ENCODE measurements at places on chromosomes 13 and 19.

DNA sequence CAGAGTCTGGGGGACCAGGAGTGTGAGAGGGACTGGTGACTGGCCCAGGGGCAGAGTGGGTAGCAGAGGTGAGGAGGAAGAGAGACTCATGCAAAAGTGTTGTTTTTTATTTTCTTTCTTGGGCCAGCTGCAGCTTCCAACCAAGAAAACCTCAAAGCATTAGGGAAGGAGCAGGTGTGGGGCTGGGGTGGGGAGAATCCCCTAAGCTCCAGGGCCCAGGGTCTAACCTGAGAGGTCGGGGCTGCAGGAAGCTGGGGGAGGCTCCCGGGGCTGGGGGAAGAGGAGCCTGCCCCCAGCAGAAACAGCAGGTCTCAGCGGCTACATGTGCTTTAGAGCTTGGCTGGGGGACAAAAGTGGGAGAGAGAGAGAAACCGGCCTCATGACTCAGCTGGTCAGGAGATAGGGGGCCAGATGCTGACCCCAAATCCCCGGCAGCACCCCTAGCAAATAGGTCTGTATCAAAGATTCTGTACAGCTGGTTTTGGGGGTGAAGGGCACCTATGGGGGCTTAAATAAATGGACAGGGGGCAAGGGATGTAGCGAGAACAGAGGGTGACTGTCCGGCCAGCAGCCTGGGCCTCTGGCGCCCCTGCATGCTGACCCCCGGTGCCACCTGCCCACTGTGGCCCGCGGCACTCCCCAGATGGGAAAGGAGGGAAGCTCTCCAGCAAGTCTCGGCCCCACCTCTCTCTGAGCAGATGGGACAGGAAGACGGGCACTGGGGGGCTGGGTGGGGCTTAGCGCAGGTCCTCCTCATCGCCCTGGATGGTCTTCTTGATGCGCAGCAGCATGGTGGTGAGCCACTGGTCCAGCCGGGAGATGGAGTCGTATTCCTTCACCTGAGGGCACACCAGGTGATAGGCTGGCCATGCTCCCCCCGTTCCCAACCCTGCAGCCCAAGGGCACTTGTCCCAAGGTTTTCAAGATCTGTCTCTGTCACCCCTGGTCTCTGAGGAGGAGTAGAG lies 3.8 kb upstream of the KPTN start:
- no peak for DNase-seq

DNA sequence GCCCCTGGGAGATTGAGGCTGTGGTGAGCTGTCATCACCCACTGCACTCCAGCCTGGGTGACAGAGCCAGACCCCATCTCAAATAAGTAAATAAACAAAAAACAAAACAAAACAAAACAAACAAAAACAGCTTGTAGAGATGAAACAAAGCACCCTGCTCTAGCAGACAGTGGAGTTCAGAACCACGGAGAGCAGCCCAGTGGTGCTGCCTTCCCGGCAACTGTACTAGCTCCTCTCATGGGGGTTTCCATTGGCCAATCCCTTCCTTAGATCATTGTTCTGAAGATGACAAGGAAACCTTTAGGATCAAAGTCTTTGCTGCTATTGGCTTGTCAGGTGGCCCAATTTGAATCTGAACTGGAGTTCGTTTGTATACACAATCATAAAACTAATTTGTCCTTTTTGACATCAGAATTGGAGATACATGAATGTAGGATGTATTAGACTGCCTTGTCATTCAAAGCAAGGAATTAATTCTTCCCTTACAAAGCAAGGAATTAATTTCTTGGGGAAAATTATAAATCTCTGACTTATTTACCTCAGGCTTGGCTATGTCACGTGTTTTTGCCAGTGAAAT lies 19.7 kb upstream of the SYCN start:
- no peak for DNase-seq

- DNase-seq, result no peak
Observed at GRCh38 chr19:13937479-13938300, 527 bp downstream of the PODNL1 start.

DNA sequence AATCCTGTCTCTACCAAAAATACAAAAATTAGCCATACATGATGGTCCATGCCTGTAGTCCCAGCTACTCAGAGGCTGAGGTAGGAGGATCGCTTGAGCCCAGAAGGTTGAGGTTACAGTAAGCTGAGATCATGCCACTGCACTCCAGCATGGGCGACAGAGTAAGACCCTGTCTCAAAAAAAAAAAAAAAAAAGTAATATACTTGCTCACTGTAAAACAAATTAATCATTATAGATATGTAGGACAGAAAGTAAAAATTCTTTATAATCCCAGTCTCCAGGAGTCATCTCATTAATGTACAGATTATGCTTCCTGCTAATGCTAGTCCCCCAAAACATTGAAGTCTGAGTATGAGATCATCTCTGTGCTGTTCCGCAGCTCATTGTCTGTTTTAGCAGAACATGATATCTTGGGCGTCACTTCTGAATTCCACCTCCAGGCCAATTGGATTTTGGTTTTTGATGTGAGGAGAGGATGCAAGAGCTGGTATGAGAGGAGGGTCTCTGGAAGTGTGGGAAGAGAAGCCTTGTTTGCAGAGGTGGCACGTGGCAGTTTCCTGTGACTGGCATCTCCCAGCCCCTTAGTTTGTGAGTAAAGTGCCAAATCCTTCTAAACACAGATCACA lies 75.4 kb upstream of the NPAS1 start:
- no peak for DNase-seq

DNA sequence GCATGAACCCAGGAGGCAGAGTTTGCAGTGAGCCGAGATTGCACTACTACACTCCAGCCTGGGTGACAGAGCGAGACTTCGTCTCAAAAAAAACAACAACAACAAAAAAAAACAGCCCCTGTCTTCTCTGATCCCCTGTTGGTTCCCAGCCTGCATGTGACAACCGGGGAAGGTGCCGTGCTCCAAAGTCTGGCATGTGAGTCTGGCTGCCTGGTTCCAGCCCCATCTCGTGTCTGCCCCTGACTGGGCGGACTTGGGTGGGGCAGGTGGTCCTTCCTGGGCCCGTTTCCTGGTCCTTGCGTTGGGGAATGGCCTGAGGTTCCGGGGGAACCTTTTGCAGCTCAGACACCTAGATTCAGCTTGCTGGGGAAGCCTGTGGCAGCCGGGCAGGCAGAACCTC lies 50.5 kb downstream of the DNM2 start:
- no peak for DNase-seq

DNA sequence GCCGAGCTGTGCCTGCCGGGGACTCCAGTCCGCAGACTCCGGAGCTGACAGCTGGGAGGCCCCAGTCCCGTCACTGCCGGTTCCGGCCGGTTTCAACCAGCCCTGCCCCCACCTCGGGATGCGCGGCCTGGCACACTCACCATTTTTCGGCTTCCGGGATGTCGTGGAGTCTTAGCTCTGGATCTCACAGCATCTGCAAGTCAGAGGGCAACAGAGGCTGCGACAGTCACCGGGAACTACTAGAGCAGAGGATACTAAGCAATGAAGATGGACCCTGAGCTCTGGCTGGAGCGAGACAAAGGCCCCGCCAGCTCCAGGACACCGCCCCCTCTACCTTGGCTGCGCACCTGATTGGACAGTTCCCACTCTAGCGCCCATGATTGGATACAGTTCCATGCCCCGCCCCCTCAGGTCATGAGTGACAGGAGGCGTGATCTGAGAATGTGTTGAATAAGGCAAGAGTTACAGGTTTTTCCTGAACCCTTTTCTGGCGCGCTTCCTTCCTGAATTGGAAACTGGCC lies at the start of gene ZNF682:
TSS of gene ZNF682 (minus strand) at position 303 of the 521 bp plus-strand sequence. CDS start at position 143, 160 bp downstream.
- peak; percentile 98 for DNase-seq

DNA sequence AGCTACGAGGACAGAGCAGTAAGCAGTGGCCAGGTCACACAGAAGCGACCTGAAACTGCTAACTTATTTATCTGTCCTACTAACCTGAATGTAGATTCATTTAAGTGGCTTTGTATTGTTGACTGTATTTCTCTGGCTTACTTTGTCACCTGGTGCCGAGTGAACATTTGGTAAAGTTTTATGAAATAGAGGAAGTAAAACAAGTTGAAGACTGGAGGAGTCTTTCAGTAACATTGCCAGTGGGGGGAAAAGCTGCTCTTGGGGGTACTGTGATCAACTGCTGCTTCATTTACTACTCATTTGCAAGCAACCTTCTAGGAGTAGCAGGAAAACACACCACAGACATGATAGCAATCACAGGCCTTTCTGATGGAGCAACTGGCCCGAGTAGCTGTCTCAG lies 615.0 kb downstream of the FGF9 start:
- no peak for DNase-seq
